ENCODE measurements at places on chromosomes 1 and 21.
A peak's percentile ranks its signal among the peaks of the same experiment; 100 is the strongest.

DNA sequence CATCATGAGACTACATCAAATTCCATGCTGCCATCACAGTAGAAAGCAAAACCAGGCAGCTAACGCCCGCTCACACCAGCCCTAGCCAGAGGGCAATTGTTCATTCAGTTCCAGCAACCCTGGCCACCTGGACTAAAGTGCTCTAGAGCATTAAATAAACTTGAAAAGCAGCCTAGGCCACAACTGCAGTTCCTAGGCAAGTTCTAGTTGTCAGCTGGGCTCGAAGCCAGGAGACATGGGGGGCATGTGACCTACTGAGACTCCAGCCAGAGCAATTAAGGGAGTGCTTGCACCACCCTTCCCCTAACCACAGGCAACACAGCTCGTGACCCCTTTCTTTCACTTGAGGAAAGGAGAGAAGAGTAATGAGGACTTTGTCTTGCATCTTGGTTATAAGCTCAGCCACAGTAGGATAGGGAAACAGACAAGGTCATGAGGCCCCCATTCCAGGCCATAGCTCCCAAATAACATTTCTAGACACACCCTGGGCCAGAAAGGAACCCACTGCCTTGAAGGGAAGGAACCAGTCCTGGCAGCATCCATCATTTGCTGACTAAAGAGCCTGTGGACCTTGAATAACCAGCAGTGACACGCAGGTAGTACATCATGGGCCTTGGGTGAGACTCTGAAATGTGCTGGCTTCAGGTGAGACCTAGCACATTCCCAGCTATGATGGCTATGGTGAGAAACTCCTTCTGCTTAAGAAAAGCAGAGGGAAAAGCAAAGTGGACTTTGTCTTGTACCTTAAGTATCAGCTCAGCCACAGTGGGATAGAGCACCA lies 77.0 kb downstream of the ZZZ3 start:
- peaks cover 27% of the 10 kb centered on the region for H3K36me3 ChIP-seq
- no peak overlapping the region for H3K27ac ChIP-seq
- no peak for DNase-seq
- no peak overlapping the region for H3K4me3 ChIP-seq
- no peaks in the 10 kb centered on the region for H3K4me1 ChIP-seq

- H3K27me3 ChIP-seq, result no peaks in the 10 kb centered on the region
- H3K27ac ChIP-seq, result peak overlapping the region; percentile 41
- DNase-seq, result no peak
- no peaks in the 10 kb centered on the region for H3K36me3 ChIP-seq
- peaks cover 31% of the 10 kb centered on the region for H3K4me1 ChIP-seq
These were observed 794 bp upstream of the TOR3A start for GRCh38 chr1:179080866-179081686.

- H3K27me3 ChIP-seq, result peaks cover 10% of the 10 kb centered on the region
- no peak overlapping the region for H3K4me3 ChIP-seq
- H3K27ac ChIP-seq, result no peak overlapping the region
These were observed 277.2 kb upstream of the GJB5 start for GRCh38 chr1:34477632-34478141.

GRCh38 chr1:168689726-168690602 lies 39.0 kb downstream of the DPT start:
- no peak overlapping the region for H3K27ac ChIP-seq
- no peak overlapping the region for H3K4me3 ChIP-seq
- no peaks in the 10 kb centered on the region for H3K36me3 ChIP-seq

- H3K36me3 ChIP-seq, result peaks cover 10% of the 10 kb centered on the region
- DNase-seq, result no peak
- no peaks in the 10 kb centered on the region for H3K4me1 ChIP-seq
- H3K4me3 ChIP-seq, result no peak overlapping the region
These were observed 26.6 kb downstream of the NRDC start for GRCh38 chr1:51851882-51852396.

- no peaks in the 10 kb centered on the region for H3K27me3 ChIP-seq
- H3K4me1 ChIP-seq, result peaks cover 19% of the 10 kb centered on the region
- H3K36me3 ChIP-seq, result no peaks in the 10 kb centered on the region
- DNase-seq, result no peak
- H3K4me3 ChIP-seq, result no peak overlapping the region
These were observed 76.6 kb downstream of the TGFBR3 start for GRCh38 chr1:91809317-91809716.

DNA sequence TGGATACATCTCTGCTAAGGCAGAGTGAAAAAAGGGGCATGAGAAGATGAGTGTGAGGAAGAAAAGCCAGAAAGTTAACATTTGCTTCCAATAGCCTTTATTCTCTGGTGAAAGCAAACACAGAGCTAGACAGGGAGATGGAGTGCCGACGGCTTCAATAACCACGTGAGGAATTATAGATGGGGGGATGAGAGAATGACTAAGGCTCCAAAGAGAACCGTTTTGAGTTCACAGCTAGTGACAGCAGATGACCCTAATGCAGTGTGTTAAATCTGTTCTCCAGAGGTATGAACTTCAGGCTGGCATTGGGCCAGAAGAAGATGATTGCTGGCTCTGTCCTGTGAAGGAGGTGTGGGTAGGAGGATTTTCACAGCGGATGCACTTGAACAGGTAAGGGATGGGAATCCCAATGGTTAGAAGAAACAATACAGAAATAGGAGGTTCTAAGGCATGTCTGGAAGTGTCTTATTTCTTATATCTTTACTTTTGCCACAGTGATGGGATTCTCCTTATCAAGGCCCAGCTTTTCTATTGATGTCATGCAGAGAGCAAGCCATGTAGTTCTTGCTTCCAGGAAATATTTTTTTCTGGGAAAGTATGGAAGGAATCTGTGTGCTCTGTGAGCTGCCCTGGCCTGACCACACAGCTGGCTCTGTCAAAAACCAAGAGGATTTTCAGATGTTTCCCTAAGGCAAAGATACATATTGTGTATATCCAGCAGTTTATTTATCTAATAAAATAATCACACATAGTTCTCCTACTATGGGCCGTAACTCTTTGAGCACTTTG lies 573.8 kb downstream of the LTN1 start:
- DNase-seq, result no peak
- H3K4me3 ChIP-seq, result no peak overlapping the region
- H3K36me3 ChIP-seq, result no peaks in the 10 kb centered on the region
- H3K4me1 ChIP-seq, result peaks cover 18% of the 10 kb centered on the region
- no peaks in the 10 kb centered on the region for H3K27me3 ChIP-seq

Data from PC-3 (cell line).